ENCODE measurements at places on chromosomes 6 and 20. TPM values are rescaled to one million over a fixed set of nuclear protein-coding genes. Genes with fewer than 3 reads are reported as not detected.

The PNLDC1 gene
- total RNA-seq = 1.0 TPM

The PTCHD4 gene
- 1.0 TPM for total RNA-seq

The PCSK2 gene
- 7.9 TPM for total RNA-seq

The ERVFRD-1 gene
- total RNA-seq = 0.46 TPM

The TINAG gene
- not detected for total RNA-seq

The IL17A gene
- not detected for total RNA-seq

The IGF2R gene
- total RNA-seq = 131 TPM

DNA sequence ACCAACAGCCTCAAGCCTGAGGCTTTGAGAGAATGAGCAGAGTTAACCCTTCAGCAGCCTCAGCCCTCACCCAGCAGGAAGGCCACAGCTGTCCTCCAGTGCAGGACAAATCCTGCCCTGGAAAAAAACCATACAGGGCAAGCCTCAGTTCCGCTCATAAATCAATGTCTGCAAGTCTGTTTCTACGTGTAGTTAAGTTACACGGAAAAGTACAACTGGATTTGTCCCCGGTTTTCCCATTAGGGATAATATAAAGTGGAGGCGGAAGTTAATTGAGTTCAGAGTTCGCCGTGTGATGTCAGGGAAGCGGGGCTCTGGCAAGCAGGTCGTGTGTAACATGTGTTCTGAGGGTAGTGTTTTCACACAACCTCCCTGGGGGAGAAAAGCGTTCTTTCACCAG lies 44.2 kb upstream of the EYA2 start:
- H3K36me3 ChIP-seq = no peaks in the 10 kb centered on the region
- no peaks in the 10 kb centered on the region for H3K4me1 ChIP-seq
- no peak overlapping the region for H3K27ac ChIP-seq

GRCh38 chr20:24537210-24537609 lies 67.8 kb downstream of the SYNDIG1 start:
- no peak overlapping the region for H3K27ac ChIP-seq
- DNase-seq = no peak
- H3K27me3 ChIP-seq = no peaks in the 10 kb centered on the region
- H3K36me3 ChIP-seq = no peaks in the 10 kb centered on the region
- H3K4me1 ChIP-seq = no peaks in the 10 kb centered on the region
- no peak overlapping the region for H3K4me3 ChIP-seq

- no peak overlapping the region for H3K4me3 ChIP-seq
- DNase-seq = no peak
- no peak overlapping the region for H3K27ac ChIP-seq
- no peaks in the 10 kb centered on the region for H3K36me3 ChIP-seq
- no peaks in the 10 kb centered on the region for H3K4me1 ChIP-seq
- H3K27me3 ChIP-seq = no peaks in the 10 kb centered on the region
These were observed 17.7 kb upstream of the MYB start for GRCh38 chr6:135163440-135163738.

DNA sequence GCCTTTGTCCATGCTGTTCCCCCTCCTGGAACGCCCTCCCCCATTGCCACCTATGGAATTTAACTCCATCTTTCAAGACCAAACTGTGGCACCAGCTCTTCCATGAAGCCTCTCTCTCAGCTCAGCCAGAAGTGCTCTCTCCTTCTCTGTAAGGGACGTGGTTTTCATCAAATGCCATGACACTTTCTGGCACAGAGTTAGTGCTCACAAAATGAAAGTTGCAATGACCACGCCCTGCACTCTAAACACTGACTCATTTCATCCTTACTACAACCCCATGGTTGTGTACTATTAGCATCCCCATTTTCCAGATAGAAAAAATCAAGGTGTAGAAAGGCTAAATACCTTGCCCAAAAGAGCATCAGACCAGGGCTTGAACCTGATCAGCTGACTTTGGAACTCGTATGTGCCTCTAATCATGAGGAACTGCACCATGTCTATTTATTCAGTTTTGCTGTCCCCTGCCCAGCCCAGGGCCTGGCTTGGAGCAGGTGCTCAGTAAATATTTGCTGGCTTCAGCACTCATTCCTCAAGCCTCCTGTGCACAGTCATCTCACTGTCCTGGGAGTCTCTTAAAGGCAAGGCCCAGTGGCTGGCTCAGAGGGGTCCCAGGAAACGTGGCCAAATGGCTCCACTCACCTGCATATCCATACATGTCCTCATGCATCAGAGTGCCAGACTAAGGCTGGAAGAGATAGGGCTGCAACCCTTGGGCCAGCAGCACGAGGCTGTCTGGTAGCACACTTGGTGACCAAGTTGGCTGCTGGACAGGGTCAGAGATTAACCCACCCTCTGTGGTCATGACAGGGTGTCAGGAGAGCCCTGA lies 77.9 kb downstream of the MRPL14 start:
- H3K27ac ChIP-seq = no peak overlapping the region
- no peaks in the 10 kb centered on the region for H3K4me1 ChIP-seq

GRCh38 chr6:21893793-21894192 lies 300.2 kb downstream of the SOX4 start:
- no peak for DNase-seq
- no peaks in the 10 kb centered on the region for H3K27me3 ChIP-seq
- H3K4me1 ChIP-seq = no peaks in the 10 kb centered on the region
- H3K4me3 ChIP-seq = no peak overlapping the region
- no peak overlapping the region for H3K27ac ChIP-seq
- H3K36me3 ChIP-seq = no peaks in the 10 kb centered on the region

DNA sequence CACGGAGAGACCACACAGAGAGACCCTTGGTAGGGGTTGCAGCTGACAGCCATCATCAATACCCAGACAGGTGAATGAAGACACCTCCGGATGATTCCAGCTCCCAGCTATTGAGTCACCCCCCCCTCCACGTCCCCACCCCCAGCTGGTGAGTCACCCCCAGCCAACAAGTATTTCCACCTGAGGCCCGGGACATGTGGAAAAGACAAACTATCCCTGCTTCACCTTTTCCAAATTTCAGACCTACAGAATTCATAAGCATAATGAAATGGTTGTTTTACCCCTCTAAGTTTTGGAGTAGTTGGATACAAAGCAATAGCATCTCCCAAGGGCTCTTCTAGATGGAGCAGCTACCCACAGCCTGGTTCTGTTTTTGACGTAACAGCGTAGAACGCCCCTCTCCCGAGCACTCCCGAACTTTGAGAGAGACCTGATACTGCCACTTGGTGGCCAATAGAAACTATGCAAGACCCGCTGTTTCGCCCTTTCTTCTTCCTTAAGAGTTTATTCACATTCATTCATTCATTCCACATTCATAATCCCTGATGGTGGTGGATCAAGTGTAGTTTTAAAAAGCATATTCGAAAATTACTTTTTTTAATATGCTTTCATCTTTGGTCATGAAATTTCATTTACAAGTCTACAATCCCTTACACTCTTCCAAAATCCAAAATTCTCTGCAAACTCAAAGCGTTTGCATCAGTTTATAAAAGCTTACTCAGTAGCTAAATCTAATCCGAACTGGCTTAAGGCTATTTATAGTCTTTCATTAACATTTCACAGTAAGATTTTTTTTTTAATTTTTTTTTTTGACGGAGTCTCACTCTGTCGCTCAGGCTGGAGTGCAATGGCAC lies 15.1 kb upstream of the PPP1R16B start:
- H3K36me3 ChIP-seq = no peaks in the 10 kb centered on the region
- H3K27ac ChIP-seq = no peak overlapping the region
- no peak for DNase-seq
- H3K27me3 ChIP-seq = no peaks in the 10 kb centered on the region
- no peak overlapping the region for H3K4me3 ChIP-seq

DNA sequence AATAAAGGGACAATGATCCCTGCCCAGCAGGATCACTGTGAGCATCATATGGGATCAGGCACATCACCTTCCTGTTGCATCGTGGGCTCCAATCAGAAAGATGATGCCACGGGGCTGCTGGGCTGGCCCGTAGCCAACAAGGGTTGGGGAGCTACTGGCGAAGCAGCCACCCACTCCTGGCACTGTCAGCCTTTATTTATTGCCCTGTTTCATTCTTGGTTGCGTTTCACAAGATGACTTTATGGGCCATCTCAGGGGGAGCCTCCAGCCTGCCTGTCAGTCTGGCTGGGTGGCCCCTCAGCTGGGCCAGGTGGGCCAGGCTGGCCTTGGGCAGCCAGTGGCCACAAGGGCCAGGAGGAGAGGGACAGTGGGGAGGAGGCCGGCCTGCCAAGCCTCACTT lies 17.3 kb downstream of the VSTM2L start:
- DNase-seq = no peak
- H3K27ac ChIP-seq = no peak overlapping the region
- H3K4me3 ChIP-seq = no peak overlapping the region
- peaks cover 7% of the 10 kb centered on the region for H3K27me3 ChIP-seq

GRCh38 chr6:34128045-34128444 lies 17.8 kb downstream of the GRM4 start:
- no peaks in the 10 kb centered on the region for H3K4me1 ChIP-seq
- H3K36me3 ChIP-seq = no peaks in the 10 kb centered on the region
- no peaks in the 10 kb centered on the region for H3K27me3 ChIP-seq
- no peak overlapping the region for H3K27ac ChIP-seq
- DNase-seq = no peak
- H3K4me3 ChIP-seq = no peak overlapping the region

GRCh38 chr6:36793913-36794712 lies 45.1 kb downstream of the CPNE5 start:
- no peaks in the 10 kb centered on the region for H3K27me3 ChIP-seq
- H3K4me1 ChIP-seq = no peaks in the 10 kb centered on the region
- no peak overlapping the region for H3K4me3 ChIP-seq

DNA sequence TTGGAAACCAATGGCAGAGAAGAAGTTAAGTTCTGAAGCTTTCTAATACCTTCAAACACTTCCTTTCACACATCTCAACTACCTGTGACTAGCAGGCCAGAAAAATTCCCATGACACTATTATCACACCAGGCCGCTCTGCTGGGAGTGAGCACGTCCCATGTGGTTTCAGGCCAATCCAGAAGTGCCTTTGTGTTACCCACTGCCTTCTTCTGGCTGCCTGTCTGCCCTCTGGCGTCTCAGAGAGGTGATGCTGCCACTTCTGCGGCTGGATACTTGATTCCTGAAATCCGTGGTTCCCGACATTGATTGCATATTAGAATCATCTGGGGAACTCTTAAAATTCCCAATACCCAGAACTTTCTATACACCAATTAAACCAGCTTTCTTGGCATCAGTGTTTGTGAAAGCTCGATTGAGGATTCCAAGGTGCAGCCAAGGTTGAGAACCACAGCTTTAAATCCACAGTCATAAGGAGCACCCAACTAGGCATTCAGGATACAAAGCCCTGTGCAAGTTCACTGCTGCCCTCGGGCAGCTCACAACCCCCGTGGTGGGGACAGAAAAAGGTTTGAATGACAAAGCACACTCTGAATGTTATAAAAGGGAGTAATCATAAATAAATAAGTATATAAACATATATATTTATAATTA lies 65.6 kb downstream of the STMND1 start:
- no peak overlapping the region for H3K27ac ChIP-seq
- no peak overlapping the region for H3K4me3 ChIP-seq
- no peaks in the 10 kb centered on the region for H3K36me3 ChIP-seq
- no peaks in the 10 kb centered on the region for H3K27me3 ChIP-seq
- DNase-seq = no peak

DNA sequence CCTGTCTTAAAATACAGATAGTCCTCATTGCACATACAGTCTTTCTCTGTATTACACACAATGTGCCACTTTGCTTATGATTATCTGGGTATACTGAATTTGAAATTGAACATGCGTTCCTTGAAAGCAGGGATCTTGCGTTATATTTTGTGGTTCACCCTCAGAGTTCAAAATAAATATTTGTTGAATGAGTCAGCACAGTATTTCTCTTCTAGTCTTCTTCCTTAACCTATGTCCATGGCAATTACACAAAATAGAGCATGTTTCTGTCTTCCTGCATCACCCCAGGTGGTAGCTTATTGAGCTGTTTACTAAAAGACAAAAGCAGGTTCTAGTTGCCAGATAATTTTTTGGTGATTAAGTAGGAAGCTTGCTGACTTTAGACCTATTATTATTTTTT lies 272.9 kb upstream of the FERMT1 start:
- H3K36me3 ChIP-seq = no peaks in the 10 kb centered on the region
- no peaks in the 10 kb centered on the region for H3K27me3 ChIP-seq
- no peaks in the 10 kb centered on the region for H3K4me1 ChIP-seq
- H3K4me3 ChIP-seq = no peak overlapping the region

- H3K4me1 ChIP-seq = no peaks in the 10 kb centered on the region
- no peak for DNase-seq
- H3K27ac ChIP-seq = no peak overlapping the region
- H3K27me3 ChIP-seq = no peaks in the 10 kb centered on the region
These were observed 429.6 kb upstream of the JARID2 start for GRCh38 chr6:14816116-14816859.

DNA sequence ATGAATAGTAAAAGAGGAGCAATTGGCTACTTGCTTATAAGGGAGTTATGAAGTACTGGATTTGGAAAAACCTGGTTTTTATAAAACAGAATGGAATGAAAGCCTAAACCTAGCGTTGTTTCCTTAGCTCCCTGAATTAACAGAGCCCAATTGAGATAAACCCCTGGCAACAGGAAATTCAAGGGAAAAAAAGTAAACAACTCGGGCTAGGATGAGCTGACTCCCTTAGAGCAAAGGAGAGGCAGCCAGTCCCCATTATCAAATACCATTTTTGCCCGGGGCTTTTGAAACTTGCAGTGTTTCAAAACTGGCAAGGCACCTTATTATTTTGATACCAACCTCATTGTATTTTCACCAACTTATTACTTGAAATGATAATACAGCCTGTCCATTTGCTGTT lies 587.5 kb downstream of the CD109 start:
- no peak overlapping the region for H3K27ac ChIP-seq
- H3K27me3 ChIP-seq = no peaks in the 10 kb centered on the region
- H3K4me1 ChIP-seq = no peaks in the 10 kb centered on the region
- H3K4me3 ChIP-seq = no peak overlapping the region

DNA sequence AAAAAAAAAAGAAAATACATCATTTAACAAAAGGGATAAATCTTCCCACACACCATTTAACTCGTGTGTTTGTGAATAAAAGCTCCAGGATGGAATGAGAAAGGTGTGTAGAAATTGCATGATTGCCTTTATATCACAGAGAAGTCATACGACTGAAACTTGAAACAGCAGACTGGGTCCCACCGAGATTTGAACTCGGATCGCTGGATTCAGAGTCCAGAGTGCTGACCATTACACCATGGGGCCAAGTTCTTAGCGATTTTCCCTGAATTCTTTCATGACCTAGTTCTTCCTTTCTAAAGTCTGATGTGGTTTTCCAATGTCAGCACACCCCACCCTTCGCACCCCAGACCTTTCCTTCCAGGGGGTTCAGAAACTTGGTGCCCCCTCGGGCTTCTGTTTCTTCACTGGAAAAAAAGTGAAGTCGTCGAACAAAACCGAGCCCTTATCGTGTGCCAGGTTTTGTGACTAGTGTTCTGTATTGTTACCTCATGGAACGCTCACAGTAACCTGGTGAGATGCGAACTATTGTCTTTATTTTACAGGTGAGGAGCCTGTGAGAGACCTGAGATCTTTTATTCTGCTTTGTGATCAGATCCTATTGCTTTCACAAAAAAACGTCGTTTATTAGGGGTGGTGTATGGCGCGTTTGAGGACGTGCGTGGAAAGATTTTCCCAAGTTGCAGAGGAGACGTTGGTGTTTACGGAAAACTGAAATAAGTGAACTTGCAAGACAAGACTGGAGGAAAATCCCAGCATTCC lies 120.8 kb downstream of the OR2B2 start:
- peaks cover 17% of the 10 kb centered on the region for H3K4me1 ChIP-seq
- DNase-seq = peak; percentile 67

All from upper lobe of left lung (tissue), 6 donors.